ENCODE measurements at places on chromosomes 7 and 10.
A peak's percentile ranks its signal among the peaks of the same experiment; 100 is the strongest.

GRCh38 chr7:64182036-64182790 is 24.8 kb upstream of the ZNF735 start:
- DNase-seq = no peak

GRCh38 chr10:70296406-70296899 is 12.6 kb upstream of the NPFFR1 start:
- DNase-seq = peak; percentile 90

DNA sequence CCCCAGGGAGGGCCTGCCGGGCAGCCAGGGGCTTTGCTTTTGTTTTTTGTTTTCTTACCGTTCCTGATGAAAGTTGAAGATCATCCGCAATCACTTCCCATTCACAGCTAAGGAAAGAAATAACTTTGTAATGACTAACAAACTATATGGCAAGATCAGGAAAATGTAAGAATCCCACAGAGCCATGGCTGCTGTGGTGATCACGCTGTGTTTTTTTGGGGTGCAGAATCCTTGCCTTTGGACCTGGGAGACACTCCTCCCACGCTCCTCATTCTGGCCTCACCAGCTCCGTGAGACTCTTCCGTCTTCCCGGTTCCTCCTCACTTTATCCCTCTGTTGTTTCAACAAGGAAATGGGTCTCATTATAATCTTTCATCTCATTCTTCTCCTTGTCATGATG is 443.0 kb upstream of the MGMT start:
- DNase-seq = no peak

GRCh38 chr7:156907656-156908055 is 14.7 kb upstream of the LMBR1 start:
- DNase-seq = no peak

DNA sequence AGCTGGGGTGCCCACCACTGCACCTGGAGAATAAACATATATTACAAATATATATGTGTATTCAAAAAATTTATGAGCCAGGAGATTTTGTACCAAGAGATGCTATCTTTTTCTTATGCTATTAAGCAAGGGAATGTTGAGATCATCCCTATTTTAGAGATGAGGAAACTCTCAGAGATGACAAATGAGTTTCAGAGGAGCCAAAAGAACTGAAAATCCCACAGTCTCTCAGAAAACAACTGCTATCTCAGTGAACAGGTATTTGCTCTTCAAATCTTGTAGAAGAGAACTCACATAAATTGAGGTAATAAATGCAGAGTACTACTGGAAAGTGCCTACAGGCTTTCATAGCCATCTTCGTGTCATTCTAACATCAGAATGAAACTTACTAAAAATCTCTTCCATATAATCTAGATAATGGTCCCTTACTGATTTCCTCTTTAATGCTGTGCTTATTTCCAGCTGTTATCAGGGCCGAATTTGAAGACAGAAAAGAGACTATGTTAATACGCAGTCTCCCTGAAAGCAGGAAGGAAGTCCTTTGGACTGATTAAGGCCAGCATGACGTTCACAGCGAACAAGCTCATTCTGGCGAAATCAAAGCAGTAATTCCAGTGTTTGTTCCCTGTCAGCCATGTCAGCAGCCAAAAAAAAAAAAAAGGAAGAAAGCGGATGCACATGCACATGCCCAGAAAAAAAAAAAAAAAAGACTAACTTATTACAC is 29.4 kb upstream of the ANAPC16 start:
- DNase-seq = no peak

GRCh38 chr7:51428217-51428887 is 111.7 kb upstream of the COBL start:
- DNase-seq = no peak

DNA sequence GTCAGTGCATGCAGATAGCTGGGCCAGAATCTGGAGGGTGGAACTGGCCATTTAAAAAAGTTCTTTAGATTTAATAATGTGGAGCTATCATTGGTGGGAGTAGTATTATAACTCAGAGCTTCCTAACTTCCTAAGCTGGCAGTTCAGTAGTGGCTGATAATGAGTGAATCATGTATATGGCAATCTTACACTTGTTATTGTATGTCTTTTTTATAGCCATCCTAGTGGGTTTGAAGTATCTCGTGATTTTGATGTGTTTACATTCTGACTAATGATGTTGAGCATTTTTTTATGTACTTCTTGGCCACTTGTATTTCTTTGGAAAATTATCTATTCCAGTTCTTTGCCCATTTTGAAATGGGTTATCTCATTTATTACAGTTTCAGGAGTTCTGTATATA is 15.4 kb downstream of the TFAM start:
- DNase-seq = no peak

- no peak for DNase-seq
These were observed 858.7 kb downstream of the REEP3 start for GRCh38 chr10:64379898-64380297.

DNA sequence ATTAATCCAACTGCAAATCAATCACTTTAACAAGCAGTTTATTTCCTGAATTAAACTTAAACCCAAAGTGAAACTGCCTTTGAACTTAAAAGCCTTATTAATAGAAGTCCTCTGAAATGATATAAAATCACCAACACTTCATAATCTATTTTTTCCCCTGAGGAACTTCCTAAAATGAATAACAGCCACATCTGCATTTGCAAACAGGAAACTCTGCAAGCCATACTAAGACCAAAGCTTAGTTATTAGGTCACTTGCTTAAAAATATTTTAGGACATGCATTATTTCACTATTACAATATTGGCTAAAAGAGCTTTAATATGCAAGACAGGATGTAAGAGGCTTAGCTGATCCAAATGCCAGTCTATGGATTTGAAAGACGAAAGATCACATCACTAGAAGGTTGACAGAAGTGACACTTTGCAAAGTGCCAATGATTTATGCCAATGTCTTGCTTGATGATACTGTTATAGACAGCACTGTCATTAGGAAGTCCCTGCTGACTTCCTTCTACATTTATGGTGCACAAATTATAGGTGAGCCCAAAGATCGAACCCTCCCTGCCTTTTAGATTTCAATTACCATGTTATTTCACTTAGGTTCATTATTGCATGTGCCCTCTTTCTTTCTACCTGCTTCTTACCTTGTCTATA is 99.9 kb upstream of the SKAP2 start:
- no peak for DNase-seq

DNA sequence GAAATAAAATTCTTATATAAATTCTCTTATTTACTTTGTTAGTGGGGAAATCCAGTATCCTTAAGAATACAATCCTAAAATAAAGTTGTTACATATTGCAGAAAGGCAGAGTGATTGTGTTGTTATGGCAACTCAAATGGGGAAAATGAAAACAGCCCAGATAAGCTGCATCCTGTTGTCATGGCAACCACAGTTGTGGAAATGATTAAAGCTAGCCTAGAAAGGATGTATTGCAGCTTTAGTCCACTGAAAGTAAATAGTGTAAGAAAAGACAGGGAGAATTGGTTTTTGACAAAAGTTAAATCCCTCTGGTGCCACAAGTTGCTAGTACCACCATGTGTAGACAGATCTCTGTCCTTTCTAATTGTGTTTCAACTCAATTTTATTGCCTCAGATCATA is 43.2 kb downstream of the BTRC start:
- no peak for DNase-seq

DNA sequence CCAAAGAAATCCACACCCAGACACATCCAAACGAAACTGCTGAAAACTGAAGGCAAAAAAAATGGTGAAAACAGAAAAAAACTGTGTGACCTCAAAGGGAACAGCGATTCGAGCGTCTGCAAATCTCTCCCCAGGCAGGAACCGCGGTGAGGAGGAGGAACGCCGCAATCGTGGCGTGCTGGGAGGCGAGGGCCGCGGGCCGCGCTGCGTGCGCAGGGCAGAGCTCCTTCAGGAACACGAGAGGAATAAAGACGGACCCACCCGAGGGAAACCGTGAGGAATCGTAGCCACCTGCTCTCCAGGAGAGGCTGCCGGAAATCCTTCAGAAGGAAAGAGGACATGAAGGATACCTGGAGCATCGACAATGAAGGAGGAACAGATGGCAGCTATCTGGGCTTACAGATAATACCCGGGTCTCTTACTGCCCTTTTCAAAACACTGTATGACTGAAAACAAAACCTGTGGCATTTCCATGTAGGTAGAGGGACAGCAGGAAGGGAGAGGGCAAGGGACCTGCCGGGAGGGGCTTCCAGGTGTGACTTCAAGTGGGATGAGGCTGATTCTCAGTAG is 266.0 kb downstream of the MAD1L1 start:
- DNase-seq = peak; percentile 53

DNA sequence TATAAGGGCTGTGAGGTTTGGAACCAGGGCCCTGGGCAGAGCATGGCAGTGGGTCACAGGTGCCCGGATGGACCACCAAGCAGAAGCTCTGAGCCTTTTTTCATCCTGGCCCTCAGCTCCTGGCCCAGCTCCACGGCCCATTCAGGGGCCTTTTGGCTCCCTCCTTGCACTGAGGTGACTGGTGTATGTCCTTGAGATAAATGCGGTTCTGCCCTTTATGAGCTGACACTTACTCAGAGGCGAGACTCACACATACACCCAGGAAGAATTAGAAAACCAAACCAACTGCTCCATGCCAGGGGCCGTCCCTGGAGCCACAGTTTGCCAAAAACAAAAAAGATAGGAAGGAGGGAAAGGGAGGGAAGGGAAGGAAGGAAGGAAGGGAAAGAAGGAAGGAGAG is 49.7 kb downstream of the CUZD1 start:
- no peak for DNase-seq

GRCh38 chr7:31857172-31857571 is 170.2 kb downstream of the PPP1R17 start:
- DNase-seq = no peak

DNA sequence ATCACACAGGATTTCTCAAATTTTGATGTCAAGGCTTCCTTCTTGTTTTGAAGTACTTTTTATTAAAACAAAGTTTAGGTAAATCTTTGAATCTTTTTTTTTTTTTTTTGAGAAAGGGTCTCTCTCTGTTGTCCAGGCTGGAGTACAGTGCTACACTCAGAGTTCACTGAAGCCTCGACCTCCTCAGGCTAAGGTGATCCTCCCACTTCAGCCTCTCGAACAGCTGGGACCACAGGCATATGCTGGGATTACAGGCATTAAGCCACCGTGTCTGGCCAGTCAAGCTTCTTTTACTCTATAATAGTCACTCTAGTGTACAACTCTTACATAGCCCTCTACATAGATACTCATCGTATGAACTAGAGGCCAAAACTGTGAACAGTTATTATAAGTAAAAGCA is 3.4 kb downstream of the RUFY2 start:
- no peak for DNase-seq

- no peak for DNase-seq
These were observed 108.8 kb upstream of the PCLO start for GRCh38 chr7:83271212-83272099.

DNA sequence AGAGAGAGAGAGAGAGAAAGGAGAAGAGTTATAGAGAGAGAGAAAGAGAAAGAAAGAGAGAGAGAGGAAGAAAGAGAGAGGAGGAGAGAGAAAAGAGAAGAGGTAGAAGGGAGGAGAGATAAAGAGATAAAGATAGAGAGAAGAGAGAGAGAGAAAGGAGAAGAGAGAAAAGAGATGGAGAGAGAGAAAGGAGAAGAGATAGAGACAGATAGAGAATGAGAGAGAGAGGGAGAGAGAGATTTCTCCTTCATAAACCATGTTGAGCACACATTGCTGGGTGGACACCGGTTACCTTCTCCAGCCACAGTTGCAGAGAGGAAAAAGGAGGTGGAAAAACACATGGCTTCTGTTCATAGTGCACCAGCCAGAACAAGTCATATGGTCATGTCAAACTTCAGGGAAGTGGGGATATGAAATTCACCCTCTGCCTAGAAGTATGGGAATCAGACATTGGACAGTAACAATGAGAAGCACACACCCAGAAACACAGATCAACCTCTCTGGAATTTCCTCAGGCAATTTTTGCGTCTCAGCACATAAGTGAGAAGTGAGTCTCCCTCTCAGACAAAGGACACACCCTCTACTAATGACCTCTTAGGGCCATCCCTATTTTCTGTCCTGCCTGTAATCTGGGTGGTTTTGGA is 172.5 kb upstream of the SVIL start:
- no peak for DNase-seq

DNA sequence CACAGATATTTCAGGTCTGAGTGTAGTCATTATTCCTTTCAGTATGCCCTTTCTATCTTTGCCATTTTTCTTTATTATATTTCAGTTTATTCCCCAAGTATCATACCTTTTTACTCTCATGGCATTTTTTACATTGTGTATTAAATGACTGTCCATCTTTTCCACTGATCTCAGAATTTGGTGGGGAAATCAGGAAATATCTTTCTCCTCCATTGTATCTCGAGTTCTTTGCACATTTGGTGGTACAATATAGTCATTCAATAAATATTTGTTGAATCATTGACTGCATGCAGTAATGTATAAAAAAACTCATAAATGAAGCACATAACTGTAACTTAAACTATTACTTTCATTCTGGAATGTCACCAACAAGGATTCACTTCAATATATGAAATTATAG is 354.7 kb downstream of the HGF start:
- DNase-seq = no peak

GRCh38 chr10:122504610-122504950 is 43.2 kb downstream of the HTRA1 start:
- peak; percentile 90 for DNase-seq

GRCh38 chr7:42692621-42693020 is 219.2 kb downstream of the C7orf25 start:
- no peak for DNase-seq

DNA sequence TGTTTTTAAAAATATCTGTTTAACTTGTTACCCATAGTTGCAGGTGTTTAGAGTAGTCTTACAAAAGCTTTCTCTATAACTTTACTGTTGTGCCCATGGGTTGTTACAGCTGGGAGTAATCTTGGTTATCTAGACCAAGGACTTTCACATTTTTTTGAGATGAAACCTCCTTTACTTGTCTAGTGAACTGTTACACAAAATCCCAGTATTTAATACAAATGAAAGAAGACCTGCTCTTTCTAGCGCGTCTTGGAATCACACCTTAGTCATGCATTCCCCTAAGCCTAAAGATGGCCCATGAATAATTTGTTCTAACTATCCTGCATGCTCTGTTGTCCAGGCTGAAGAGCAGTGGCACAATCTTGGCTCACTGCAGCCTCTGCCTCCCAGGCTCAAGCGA is 38.0 kb downstream of the CSGALNACT2 start:
- no peak for DNase-seq

- DNase-seq = no peak
These were observed 5.5 kb downstream of the VSTM4 start for GRCh38 chr10:49109669-49110340.

- DNase-seq = no peak
These were observed 42.8 kb downstream of the NIPSNAP2 start for GRCh38 chr7:56007167-56007652.

- no peak for DNase-seq
These were observed 58.2 kb downstream of the ARMH3 start for GRCh38 chr10:101997803-101998202.

DNA sequence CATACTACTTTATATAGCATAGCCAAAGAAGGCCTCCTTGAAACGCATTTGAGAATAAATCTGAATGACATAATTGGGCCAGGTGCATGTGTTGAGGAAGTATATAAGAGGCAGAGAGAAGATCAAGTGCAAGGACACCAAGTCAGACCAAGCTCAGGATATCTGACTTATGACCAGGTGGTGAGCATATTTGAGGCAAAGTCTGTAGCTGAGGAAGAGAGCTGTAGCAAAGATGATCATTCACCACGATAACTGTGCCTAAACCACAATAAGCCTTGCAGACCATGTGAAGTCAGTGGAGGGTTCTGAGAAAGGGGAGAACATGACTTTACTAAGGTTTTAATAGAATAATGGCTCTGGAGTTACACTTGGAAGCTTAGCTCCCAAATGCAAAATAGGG is 292.3 kb downstream of the SORCS1 start:
- no peak for DNase-seq

All from upper lobe of right lung (tissue), 1 donor.